ENCODE measurements at places on chromosomes 13 and 19.
A peak's percentile ranks its signal among the peaks of the same experiment; 100 is the strongest.

- no peak for DNase-seq
These were observed 22.9 kb downstream of the CCL25 start for GRCh38 chr19:8075158-8076074.

GRCh38 chr19:35015270-35015953 is 14.9 kb upstream of the SCN1B start:
- no peak for DNase-seq

DNA sequence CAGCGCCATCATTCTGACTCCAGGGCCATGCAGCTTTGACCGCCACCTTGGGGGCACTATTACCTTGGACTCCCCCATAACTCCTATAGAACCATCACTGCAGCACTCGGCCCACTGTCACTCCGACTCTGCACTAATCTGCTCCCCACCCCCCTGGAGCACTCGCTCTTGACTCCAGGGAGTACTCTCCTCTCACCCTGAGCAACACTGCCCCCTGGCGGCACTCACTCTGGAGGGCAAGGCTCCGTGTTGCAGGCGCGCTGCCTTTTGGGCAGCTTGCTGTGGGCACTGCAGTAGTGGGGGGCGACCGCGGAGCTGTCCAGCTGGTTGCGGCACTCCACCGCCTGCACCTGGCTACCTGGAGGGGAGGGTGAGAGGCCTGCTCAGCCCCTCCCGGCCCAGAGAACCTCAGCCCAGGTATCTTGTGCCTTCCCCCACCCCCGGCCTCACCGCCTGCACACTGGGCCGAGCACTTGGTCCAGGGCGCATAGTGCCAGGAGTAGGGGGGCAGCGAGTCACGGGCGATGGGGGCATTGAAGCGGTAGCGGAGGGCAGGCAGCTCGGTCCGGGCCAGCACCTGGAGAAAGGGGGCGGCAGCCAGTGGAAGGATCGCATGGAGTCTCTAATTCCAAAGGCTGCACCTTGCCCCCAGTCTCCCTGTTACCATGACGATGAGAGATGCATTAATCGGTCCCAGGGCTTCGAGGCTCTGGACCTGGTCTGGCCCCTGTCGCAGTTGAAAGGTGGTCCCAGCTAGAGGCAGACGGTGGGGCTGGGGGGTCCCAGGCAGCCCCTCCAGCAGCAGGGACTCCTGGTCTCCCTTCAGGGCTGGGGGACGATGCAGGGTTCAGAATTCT is 8.9 kb upstream of the MYO1F start:
- no peak for DNase-seq

DNA sequence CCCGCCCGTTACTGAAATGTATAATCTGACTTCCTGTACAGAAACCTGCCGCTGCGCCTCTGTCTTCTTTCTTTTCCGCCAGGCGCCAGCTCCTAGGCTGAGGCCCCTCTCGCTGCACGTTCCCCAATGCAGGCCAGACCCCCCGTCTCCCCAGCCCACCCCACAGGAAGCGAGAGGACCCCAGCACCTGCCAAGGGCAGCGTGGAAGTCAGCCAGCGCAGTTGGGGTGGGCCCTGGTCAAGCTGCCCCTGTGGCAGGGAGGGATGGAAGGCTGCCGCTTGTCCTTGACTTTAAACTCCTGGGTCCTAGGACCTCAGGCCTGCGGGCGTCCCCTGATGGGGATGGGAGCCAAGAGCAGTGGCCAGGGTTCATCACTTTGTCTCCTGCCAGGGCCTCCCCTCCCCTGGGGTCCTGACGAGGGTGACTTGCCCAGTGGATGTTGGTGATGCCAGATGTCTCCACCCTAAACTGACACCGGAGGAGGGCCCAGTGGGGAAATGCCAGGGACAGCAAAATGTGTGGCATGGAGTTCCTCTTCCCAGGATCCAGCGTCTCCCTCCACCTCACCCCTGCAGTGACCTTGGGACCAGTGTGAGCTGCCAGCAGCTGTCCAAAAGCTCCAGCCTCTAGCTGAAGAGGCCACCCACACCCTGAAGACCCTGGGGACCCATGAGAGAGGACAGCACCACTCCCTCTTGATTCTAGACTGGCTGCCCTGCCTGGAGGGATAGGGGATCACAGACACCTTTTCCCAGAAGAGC is 8.5 kb upstream of the MARCHF2 start:
- no peak for DNase-seq

- no peak for DNase-seq
These were observed 20.3 kb downstream of the C19orf81 start for GRCh38 chr19:50669302-50670101.

- no peak for DNase-seq
These were observed 162.4 kb downstream of the FOXO1 start for GRCh38 chr13:40503966-40504591.

GRCh38 chr13:29925457-29926097 is 75.2 kb upstream of the UBL3 start:
- DNase-seq: no peak

- DNase-seq: no peak
These were observed 10.5 kb downstream of the GNA11 start for GRCh38 chr19:3104708-3104983.

DNA sequence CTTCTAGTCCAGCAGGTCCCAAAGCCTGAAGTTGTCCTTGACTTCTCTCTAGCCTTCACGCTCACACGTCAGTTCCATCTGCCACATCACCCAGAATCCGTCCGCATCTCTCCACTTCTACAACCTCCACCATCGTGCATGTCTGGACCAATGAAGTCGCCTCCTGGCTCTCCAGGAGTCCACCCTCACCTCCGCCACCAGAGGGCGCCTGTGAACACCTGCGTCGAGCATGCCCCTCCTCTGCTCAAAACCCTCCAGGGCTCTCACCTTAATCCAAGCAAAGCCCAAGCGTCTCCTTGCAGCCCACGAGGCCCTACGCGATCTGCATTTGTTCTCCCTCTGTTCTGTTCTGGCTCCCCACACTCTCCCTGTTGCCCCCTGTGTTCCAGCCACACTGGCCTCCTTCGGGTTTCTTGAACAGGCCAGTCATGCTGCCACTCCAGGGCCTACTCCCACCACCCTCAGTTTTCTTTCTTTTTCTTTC is 3.7 kb downstream of the USHBP1 start:
- DNase-seq: no peak

GRCh38 chr13:72199640-72200039 is 332.6 kb upstream of the DACH1 start:
- no peak for DNase-seq

GRCh38 chr19:34309368-34310138 is 55.2 kb downstream of the GARRE1 start:
- DNase-seq: no peak

GRCh38 chr13:32861304-32861703 is 154.9 kb upstream of the KL start:
- DNase-seq: no peak

DNA sequence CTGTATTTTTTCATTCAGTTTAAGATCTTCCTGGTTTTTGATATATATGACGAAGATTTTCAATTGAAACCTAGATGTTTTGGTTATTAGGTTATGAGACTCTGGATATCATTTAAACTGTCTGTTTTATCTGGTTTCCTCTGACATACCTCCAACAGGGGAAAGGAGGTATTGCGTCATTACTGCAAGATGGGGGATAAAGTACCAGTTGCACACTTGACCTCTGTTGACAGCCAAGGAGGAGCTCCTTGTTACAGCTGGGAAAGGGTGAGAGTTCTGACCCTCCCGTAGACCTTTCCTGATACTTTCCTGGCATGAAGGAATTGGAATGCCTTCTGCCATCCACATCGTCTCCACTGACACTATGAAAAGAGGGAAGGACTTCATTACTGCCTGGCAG is 82.0 kb upstream of the SHISA2 start:
- no peak for DNase-seq

DNA sequence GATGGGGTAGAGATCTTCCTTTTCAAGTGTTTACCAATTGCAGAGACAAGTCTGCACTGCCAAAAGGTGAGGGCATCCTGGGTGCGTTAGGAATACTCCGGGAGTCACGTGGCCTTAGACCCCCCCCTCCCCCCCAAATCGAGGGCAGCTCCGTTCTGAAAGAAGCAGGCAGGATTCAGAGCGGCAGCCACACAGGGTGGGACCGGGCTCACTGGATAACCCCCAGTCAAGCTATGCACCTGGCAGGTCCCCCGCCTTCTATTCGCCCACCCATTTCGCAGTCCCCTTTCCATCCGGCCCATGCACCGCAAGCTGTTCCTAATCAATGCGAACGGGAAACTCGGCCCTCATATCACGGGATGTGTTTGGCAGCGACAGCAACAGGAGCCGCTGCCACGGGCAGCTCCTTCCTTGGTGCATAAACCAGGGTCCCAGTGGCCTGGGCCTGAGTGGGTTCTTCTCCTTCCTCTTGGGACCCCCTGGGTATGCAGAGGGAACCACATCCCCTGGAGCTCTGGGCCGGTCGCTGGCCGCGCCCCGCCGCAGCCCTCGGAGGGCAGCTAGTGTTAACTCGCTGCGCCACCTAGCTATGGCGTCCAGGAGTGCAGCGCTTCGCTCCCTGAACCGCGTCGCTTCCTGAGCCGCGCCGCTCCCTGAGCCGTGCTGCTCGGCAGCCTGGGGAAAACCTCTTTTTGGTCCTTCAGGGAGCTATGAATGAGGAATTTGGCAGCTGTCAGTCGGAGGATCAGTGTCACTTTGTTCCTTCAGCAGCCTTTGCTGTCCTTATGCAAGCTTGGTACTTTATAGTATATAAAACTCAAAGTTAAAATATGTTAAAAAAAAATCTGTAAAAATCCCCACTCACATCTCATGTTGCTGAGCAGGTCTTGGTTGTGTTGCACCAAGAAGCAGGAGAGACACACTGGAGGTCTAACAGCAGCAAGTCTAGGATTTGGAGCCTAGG is 41.4 kb downstream of the LYL1 start:
- DNase-seq: no peak

GRCh38 chr13:33369073-33369472 is 83.5 kb upstream of the STARD13 start:
- no peak for DNase-seq

DNA sequence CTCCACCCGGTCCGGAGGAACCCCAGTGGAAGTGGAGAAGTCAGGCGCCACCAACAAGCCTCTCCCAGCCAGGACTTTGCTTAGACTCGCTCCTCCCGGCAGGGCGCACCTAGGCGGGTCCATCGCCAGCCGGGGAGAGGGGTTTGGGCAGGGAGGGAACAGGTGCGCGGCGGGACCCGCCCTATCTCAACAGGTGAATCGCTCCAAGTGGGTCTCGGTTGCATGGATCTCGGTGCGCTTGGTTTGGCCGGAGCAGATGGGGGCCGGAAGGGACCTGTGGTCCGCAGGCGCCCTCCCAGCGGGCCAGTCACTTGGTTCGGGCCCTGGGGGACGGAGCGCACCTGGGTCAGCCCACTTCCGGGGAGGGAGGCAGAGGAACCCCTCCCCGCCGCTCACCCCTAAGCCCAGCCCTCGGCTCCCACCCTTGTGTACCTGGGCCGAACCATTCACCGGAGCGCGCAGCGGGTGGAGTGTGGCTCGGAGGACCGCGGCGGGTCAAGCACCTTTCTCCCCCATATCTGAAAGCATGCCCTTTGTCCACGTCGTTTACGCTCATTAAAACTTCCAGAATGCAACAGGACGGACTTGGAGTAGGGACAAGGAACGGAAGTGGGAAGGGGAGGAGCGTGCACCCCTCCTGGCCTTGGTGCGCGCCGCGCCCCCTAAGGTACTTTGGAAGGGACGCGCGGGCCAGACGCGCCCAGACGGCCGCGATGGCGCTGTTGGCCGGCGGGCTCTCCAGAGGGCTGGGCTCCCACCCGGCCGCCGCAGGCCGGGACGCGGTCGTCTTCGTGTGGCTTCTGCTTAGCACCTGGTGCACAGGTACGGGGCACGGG is at the start of gene LSR:
Gene LSR (plus strand): TSS at position 693 of the 836 bp plus-strand sequence. CDS start 21 bp downstream, at position 714.
- peak; percentile 88 for DNase-seq

Data from vagina (tissue), 2 donors.